Stimulated activated CD4-positive, alpha-beta T cell treated with anti-CD3 and anti-CD28 coated beads, TNF-alpha, amount 100 ng/mL, for 4 hours (primary cell): ENCODE measurements at places on chromosomes 2 and 18.

- no peak for DNase-seq
These were observed 30.1 kb downstream of the CAPN14 start for GRCh38 chr2:31187166-31187565.

GRCh38 chr18:564708-565561 lies 15.2 kb upstream of the CETN1 start:
- no peak for DNase-seq

- no peak for DNase-seq
These were observed 107.6 kb upstream of the CAVIN2 start for GRCh38 chr2:191954451-191954850.

GRCh38 chr2:26356111-26356510 lies 9.5 kb upstream of the ADGRF3 start:
- DNase-seq = no peak

- no peak for DNase-seq
These were observed 511 bp upstream of the ANKMY1 start for GRCh38 chr2:240558236-240558761.

- no peak for DNase-seq
These were observed 19.7 kb upstream of the PPM1B start for GRCh38 chr2:44148999-44149398.

GRCh38 chr2:224357098-224357901 lies 44.6 kb downstream of the FAM124B start:
- DNase-seq = peak; percentile 3

DNA sequence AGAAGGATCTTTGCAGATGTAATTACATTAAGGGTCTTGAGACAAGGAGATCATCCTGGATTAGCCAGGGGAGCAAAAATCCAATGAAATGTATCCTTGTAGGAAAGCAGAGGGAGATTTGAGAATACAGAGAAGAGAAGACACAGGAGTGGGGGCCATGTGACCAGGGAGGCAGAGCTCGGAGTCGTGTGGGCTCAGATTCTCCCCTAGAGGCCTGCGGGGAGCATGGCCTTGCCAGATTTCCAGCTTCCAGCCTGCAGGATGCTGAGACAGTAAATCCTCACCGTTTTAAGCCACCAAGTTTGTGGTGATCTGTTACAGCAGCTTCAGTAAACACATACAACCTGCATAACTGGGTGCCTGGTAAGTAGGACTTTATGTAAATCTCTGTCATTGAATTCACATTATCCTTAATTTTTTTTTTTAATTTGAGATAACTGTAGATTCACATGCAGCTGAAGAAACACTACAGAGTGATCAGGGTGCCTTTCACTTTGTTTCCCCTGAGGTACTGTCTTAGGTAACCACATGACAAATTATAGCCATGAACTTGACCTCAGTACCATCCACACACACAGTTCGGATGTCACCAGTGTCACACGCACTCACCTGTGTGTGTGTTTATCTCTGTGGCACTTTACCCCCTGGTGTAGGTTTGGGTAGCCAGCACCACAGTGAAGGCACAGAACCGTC lies 138.4 kb upstream of the HDAC4 start:
- no peak for DNase-seq

DNA sequence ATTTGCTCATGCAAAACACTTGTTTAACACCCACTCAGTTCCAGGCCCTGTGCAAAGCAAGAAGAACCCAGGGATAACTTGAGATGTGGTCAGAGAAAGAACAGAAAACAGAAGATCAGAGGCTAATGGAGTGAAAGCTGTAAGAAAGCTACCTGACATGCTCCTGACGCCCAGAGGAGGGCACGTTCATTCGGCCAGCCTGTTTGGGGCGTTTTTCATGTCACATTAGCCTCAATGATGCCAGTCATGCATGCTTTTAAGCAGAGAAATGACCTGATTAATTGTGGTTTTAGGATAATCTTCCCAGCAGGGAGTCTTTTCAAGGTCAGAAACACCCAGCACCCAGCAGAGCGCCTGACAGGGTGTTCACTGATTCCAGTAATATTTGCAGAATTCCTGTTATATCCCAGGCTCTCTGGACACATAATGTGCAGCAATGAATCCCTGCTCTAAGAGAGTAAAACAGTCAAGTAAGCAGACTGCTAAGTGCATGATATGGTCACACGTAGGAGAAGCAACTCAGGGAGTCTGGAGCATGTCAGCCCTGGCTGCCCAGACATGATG lies 320.0 kb downstream of the LRATD1 start:
- no peak for DNase-seq

DNA sequence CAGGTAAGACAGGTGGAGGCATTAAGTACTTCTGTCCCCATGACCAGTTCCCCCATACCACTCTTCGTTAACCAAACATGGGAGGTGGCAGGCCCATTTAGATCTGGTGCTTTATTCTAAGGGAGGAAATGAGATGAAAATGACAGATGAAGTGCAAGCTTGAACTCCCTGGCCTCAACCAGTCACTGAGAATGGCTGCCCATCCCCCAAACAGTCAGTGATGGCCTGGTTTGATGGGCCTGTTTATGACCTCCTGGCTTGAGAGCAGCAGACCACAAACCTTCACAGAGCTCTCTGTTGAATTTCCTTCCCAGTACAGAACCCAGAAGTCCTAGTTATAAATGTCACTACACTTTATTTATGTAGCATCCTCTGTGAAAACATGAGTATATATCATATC lies 31.1 kb downstream of the EPAS1 start:
- no peak for DNase-seq

DNA sequence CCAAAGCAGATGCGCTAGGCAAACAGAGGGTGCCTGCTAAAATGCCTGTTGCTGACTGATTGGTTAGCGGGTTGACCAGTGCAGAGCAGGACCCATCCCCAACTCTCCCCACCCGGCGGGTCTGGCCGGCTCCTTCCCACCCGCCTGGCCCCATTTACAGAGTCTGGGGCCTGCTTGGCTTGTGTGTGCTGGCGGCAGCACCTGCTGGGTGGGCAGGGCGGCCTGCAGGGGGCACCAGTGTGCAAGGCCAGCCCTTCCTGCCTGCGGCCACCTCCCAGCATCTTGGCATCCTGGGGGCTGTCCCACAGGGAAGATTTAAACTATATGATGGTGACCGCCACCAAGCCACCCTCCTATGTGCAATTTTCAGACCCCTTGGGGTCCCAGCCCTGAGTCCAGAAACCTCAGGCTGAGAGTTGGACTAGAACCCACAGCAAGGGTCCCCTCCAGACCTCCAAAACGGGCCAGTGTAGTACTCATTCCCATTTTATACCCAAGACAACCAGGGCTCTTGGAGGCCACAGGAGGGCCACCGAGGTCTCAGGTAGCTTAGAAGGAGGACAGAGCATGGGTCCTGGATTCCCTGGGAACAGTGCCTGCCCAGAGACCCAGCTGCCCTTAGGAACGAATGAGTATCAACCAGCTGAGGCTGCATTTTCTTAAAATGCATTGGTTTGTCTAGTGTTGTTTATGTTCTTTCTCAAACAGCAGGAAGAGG lies 173.6 kb downstream of the SMAD7 start:
- DNase-seq = peak; percentile 34

GRCh38 chr2:65366595-65367125 lies 65.7 kb downstream of the SPRED2 start:
- DNase-seq = no peak

- no peak for DNase-seq
These were observed 80.5 kb downstream of the BCL2L11 start for GRCh38 chr2:111201214-111201613.

- DNase-seq = peak; percentile 65
These were observed 73.8 kb downstream of the HDAC4 start for GRCh38 chr2:239326831-239327535.

- no peak for DNase-seq
These were observed 30.8 kb upstream of the HPCAL1 start for GRCh38 chr2:10271946-10272345.

- DNase-seq = no peak
These were observed 48.0 kb downstream of the ARHGAP15 start for GRCh38 chr2:143177096-143177786.

GRCh38 chr2:217294211-217294610 lies 434.3 kb upstream of the TNP1 start:
- DNase-seq = no peak

GRCh38 chr2:200199005-200199404 lies 107.5 kb upstream of the SPATS2L start:
- no peak for DNase-seq
